ENCODE measurements at places on chromosomes 7 and 10.

- no peak for DNase-seq
These were observed 26.6 kb downstream of the DGKI start for GRCh38 chr7:137820156-137820555.

GRCh38 chr10:29102233-29102632, 186.6 kb upstream of the LYZL1 start:
- DNase-seq, result no peak

- DNase-seq, result no peak
These were observed 143.0 kb downstream of the RSU1 start for GRCh38 chr10:16674147-16674703.

- no peak for DNase-seq
These were observed 61.4 kb upstream of the NME8 start for GRCh38 chr7:37786741-37787569.

DNA sequence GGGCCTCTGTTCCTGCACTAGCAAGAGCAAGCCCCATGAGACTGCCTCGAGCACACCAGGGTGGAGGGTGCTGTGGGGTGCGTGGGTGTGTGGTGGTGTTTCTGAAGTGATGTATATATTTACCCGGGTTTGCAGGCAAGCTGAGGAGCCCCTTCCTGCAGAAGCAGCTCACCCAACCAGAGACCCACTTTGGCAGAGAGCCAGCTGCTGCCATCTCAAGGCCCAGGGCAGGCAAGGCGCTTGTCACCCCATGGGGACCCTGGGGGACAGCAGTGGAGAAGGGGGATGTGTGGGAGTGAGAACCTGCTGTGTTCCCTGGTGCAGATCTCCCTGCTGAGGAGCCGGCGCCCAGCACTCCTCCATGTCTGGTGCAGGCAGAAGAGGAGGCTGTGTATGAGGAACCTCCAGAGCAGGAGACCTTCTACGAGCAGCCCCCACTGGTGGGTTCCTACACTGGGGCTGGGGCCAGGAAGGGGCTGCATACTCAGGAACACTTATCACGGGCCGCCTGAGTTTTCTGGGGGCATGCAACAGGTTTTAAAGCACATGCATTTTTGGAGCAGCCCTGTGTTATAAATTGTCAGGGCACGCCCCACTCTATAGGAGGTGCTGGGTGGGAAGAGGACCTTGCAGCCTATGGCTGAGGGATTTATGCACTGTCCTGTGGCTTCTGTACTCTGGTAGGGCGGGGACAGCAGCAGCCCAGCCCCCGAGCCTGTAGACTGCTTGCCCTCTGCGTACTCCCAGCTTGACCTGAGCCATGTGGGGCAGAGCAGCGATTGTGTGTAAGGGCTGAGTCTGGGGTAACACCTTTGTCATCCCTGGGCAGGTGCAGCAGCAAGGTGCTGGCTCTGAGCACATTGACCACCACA, 5.9 kb downstream of the PGAM2 start:
- no peak for DNase-seq

GRCh38 chr7:30751696-30752273, at the start of gene INMT:
TSS of gene INMT (plus strand) at chr7:30752135. CDS start at chr7:30752151, 16 bp downstream.
- DNase-seq, result no peak

DNA sequence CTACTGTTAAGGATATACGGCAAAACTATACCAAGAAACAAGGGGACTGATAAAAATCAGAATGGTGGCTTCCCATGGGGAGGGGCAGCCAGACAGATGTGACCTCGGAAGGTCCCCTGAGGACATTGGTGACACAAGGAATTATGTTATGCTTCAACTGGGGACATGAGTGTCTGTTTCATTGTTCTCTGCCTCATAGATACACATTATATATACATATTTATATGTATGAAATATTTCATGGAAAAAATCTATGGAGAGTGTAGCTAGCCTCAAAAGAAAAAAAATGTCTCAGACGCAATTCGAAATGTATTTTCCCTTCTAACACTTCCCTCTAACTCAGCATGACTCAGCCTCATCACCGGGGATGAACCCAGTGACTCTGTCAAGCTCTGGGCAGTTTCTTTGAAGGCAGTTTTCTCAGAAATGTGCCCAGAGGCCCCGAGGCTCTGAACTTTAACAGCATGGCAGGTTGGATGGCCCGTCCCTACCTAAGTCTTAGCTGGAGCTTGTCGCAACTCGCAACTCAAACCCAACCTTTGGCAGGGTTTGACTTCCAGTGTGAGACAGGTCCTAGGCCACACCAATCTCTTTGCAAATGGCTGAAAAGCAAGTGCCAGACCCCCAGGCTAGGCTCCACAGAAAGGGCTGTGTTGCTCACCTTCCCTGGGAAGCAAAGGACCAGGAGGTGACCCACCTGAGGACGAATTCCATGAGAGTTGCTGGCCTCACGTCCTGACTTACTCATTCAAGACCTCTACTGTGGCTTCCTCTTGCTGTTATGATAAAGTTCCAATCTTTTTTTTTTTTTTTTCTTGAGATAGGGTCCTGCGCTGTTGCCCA, 86.9 kb downstream of the CARD11 start:
- peak; percentile 1 for DNase-seq

- DNase-seq, result no peak
These were observed 49.2 kb downstream of the TACR2 start for GRCh38 chr10:69367469-69367868.
